Stimulated activated CD8-positive, alpha-beta memory T cell treated with anti-CD3 and anti-CD28 coated beads, Interleukin-15, amount 100 ng/mL, for 1 hour (primary cell): ENCODE measurements at places on chromosomes 3 and 15.

DNA sequence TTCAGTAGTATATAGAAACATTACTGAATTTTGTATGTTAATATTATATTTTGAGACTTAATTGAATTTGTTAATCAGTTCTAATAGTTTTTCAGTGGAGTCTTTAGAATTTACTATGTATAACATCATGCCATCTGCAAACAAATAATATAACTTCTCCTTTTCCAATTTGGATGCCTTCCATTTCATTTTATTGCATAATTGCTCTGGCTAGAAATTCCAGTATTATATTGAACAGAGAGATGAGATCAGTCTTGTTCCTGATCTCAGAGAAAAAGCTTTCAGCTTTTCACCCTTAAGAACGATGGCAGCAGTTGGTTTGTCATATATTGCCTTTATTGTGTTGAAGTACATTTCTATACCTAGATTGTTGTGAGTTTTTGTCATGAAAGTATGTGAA lies 40.4 kb downstream of the OR4F15 start:
- no peak for DNase-seq

DNA sequence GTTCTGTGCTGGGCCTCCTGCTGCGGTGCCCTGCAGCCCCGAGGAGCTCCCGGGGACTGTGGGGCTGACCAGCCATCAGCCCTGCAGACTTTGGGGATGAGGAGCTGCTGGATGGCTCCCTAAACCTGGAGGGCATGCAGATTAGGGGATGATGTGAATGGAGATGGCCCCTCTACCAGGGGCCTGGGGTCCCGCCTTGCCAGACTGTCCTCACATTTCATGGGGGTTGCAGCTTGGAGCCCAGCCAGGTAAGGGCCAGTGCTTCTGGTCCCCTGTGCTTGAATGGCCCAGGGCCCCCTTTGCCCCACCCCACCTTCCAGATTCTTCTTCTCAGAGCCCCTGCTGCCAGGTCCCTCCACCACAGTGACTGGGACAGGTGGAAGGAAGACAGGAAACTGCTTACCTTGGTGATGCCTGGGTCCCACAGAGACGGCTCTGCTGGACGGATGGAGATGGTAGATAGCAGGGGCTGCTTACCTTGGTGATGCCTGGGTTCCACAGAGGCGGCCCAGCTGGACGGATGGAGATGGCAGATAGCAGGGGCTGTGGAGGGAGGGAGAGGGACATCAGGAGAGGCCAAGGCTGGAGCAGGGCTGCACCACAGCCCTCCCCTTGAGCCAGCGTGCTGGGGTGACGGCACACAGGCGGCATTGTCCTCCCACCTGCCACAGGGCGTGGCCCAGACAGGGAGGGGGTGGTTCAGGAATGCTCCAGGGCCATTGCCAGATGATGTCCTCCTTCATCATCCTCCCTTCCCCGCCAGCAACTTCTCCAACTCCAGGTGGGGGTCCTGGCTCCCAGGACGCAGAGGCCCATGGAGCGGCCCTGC lies at the start of gene SPTBN5:
TSS of gene SPTBN5 (minus strand) at position 632 of the 829 bp plus-strand sequence. CDS start at position 76, 556 bp downstream.
- DNase-seq, result no peak

DNA sequence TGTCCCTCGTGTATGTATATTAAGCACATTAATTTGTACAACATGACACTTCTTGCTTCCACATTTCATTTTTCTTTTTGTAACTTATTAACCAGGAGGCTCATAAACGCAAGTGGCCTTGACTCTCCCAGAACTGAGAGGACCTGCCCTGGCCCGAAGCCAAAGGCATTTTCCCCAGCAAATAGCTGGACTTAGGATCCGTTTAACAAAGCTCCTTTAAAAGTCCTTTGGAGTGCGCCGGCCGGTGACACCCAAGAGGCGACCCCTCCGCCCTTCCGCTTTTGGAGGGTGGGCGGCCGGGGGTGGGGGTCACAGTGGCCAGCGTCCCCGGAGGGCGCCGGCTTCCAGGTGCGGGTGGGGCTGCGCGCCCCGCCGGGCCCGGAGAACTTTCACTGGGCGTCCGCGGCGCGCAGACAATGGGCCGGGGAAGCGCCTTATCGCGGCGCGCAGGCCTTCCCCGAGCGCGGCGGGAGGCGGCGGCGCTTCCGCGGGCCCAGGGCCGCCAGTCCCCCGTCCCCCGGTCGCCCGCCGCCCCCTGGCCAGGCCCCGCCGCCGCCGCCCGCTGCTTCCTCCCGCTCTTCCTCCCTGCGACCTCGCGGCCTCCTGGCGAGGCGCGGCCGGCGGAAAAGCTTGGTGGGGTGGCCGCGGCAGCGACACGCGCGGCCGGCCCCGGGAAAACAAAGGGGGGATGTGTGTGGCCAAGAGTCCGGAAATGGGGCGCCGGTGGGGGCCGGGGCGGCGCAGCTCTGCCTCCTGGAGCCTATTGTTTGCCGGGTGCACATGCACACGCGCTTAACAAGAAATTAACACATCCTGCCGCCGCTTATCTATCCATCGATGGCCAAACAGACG lies 613.4 kb downstream of the MCTP2 start:
- DNase-seq, result no peak

DNA sequence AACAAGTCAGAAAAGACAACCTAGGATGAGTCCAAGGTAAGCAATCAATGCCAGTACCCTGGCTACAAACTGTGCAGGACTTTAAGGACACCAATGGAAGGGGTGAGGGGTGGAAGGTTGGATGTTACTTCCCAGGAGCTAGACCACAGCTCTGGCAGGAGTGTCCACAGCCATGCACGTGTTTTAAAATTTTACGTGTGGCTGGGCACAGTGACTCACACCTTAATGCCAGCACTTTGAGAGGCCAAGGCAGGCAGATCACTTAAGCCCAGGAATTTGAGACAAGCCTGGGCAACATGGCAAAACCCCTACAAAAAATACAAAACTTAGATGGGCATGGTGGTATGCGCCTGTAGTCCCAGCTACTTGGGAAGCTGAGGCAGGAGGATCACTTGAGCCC lies 14.7 kb upstream of the HDC start:
- DNase-seq, result no peak

GRCh38 chr3:125398952-125399351 lies 23.8 kb upstream of the ZNF148 start:
- no peak for DNase-seq

DNA sequence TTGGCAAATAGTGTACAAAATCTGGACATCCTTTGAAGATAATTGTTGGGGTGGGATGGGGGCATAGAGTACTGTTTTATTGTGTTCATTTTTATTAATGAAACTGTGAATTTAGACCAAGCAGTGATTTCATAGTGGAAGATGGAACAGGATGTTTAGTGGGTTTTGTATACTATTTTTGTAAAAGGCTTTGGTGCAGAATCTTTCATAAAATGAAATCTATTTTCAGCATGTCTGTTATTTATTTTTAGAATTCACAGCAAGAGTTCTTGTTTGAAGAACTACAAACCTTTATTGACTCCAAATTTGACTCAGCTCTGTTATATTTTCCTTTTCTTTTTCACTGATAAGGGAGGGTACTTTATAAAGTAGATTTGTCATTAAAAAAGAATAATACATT lies 145.4 kb downstream of the AKAP13 start:
- DNase-seq, result no peak
